ENCODE measurements at places on chromosomes 16 and 17.

- DNase-seq, result no peak
Measured at GRCh38 chr16:57522960-57523359, 13.4 kb downstream of the CCDC102A start.

DNA sequence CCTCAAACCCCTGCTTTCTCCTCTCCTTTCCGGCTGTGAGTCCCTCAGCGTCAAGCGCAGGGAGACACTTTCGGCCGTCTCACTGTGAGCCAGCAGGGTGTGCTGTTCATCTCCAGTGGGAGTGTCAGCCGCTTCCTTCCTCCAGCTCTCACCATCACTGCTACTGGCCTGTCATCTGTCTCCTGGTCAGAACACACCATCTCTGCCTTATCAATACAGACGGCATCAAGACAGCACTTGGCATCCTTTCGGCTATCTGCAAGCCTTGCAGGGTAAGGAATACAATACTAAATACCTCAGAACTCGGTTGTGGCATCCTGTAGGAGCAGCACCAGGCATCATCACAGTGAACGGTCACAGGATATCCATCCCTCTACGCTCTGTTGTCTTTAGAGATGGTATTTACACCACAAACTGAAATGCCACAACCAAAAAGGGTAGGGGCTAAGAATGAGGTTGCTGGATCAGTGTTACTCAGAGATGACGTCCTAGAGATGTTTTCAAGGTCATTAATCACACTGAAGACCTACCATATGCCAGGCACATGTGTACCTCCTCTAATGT lies 20.7 kb upstream of the CMTM4 start:
- DNase-seq, result peak; percentile 70

DNA sequence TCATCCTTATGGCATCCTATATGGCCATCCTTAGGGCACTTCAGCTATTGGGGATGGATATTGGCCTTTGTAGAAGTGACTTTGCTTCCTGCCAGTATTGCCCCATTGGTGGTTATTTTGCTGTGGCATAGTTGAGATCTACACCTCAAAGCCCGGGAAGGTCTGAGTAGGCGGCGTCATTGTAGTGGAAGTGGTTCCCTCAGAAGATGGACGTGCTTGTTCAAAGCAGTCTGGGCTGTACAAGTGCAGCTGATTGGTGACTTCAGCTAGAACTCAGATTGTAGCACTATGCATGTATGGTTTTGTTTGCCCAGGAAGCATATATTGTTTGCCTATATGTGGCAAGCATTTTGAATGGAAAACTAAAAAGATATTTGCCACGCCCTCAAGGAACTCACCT lies 83.2 kb downstream of the TMC6 start:
- no peak for DNase-seq

DNA sequence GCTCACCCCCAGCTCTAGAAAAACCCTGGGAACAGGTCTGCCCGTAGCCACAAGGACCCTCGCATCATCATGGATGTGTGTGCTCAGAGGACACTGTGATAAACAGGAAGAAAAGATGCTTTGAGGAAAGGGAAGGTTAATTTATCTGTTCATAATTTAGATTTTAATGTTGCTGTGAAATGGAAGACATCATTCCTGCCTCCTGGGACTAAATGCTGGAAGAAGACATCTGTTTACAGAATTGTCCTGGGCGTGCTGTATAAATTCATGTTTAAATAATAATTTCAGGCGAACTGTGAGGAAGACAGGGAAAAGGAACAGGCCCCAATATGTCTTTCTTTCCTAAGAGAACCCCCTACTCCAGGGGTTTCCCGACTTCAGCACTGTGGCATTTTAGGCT lies 112.6 kb downstream of the SHISA6 start:
- DNase-seq, result no peak

DNA sequence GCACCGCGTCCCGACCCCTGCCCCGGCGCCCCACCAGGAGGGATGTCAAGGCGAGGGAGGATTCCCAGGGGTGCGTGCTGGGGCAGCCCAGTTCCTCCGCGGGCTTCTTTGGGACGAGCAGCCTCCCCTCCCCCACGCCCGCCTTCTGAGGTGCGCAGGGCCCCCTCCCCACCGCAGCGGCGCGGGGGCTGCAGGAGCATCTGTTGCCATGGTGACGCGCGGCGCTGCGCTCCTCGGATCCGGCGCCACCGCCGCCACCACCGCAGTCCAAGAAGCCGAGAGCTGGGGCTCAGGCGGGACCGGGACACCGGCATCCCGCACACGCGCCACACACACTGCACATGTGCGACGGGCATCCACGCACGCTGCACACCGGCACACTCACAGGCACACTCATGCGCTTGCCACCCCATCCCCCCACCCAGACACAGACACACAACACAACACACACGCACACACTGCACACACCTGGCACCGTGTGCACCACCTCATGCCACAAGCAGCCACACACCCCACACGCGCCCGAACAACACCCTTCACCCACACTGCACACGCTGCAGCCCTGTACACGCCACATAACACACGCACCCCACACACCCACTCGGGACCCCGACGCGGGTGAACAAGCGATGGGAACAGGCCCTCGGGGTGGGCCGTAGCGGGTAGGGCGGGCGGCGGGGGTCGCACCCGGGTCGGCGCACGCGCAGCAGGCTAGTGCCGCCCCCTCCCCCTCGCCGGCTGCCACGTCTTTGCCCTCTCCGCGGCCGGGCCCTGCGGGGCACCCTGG lies 17.0 kb downstream of the ENPP7 start:
- DNase-seq, result peak; percentile 70

DNA sequence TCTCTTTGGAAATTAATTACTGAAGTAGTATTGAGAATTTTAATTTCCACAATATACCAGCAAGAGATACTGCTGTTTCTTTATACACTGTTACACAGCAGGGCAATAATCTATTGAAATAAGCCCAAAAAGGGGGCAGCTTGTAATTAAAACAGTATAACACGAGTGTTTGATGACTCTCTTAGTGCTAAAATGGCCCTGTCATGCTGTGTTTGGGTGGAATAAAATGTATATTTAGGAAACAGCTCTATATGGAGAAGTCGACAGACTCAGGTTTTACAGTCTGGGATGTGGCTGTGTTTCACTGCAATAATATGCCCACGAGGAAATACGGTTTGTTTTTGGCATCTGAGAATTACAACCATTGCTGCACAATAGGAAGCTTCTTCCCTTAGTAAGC lies 537.7 kb upstream of the HSBP1 start:
- no peak for DNase-seq

- DNase-seq, result no peak
Measured at GRCh38 chr16:10069374-10069773, 112.9 kb downstream of the GRIN2A start.

- DNase-seq, result peak; percentile 74
Measured at GRCh38 chr17:7687072-7687907, at the start of gene TP53. Gene TP53, minus strand, starts transcription at chr17:7687490. Its CDS starts 10,896 bp downstream, at chr17:7676594.

- no peak for DNase-seq
Measured at GRCh38 chr16:72997141-72997542, 50.8 kb downstream of the ZFHX3 start.

DNA sequence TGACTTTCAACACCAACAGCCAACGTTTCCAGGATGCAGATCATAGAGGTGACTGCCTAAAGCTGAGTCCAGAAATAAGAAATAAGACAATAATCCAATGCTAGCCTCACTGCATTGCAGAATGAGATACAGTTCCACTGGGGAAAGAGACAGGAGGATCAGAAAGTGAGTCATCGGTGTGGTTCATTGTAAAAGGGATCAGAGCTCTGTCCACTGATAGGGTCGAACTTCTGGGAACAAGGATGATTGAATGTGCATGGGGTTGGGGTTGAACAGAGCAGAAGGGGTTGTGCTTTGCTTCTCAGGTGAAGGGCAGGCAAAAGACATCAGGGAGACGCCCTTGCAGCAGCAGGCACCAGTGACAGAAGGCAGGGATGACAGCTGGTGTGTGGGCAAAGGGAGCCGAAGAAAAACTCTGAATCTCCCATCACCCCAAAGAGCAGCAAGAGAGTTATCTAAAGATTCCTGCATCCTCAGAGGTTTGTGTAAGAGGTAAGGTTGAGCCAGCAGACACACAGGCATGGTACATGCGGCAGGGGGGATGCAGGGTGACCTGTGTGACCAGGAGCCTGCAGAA lies 16.4 kb downstream of the CLEC10A start:
- DNase-seq, result no peak

DNA sequence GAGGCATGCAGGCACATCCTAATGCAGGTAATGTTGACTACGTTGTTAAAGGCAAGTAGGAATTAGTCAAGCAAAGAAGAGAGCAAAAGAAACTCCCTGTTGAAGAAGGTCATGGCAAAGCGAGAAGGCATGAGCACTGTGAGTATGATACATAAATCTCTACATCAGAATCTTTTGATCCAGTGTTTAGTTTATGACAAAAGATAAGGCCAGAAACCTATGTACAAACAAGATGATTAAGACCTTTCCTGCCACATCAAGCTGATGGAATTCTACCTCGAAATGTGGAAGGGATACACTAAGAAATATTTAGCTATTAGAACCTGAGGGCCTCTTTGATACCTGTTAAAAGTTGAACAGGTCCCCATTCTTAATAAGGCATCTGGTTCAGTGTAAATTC lies 20.2 kb downstream of the SYCE1L start:
- no peak for DNase-seq

DNA sequence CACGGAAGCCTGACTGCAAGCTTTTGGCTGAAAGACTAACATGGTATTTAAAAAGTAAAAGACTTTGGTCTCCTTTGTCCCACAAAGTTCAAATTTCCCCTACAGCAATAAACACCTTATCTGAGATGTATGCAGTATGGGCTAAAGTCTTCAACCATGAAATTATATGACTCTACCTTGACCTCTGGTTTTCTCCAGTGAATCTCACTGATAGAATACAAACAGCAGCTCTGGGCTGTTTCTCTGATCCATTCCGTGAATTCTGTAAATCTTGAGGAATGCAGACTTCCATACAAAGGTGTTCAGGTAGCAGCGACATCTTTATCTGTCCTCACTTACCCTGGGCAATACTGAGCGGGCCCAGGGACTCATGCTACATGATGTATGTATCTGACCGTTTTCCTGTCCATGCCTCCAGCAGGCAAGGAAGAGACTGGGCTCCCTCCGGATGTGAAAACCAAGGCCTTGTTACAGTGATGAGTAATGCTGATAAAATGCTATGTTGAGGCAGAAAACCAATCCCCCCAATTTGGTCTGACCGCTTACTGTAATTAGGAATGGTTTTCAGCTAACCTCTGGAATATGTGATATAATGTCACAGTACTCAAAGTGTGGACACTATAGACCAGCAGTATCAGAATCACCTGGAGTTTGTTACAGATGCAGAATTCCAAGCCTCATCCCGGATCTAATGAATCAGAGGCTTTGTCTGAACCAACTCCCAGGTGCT lies 589.8 kb downstream of the HS3ST4 start:
- DNase-seq, result no peak

GRCh38 chr17:19508577-19508867 lies 25.1 kb upstream of the SLC47A1 start:
- no peak for DNase-seq

DNA sequence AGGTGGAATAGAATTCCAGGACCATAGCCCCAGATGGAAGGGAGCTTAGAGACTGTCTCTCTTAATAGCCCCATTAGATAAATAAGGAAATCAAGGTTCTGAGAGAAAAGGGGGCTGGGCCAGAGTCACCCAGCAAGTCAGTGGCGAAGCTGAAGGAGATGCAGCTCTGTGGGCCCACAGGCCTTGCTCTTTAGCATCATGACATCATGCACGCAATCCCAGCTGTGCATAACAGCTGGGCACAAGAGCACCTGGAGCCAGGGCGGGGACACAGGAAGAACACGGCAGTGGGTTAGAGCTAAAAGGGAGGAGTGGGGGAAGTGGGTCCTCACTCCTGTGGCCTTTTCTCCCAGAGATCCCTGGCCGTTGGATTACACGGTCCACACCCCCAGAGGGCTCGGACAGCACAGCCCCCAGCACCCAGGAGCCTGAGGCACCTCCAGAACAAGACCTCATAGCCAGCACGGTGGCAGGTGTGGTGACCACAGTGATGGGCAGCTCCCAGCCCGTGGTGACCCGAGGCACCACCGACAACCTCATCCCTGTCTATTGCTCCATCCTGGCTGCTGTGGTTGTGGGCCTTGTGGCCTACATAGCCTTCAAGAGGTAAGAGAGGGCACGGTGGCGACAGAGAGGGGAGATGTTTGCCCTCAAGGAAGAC lies 15.1 kb downstream of the NGFR start:
- no peak for DNase-seq

DNA sequence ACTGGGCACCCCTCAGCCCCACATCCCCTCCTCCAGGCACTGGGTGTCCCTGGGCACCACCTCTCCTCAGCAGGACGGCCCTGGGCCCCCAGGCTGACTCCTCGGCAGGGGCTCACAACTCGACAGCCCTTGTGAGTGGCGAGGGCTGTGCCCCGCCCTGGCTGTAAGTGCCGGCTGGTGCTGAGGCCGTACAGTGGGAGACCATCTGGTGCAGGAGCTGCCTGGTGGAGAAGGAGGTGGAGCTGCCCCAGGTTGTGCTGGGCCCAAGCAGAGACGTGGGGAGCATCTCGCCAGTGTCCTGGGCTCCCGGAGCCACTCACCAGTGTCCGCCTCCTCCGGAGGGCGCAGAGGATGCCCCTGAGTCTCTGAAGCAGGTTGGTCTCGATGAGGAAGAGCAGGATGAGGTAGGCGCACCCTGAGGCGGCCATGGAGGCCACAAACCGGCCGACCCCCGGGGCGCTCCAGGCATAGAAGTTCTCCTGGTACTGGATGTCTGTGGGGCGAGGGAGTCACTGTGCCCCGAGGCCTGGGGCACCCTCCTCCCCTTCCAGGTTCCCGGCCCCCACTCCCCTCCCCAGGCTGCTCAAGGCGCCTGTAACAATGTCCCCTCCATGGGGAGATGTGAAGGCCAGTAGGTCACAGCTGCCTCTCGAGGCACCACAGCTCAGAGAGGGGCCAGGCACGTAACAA lies 15.1 kb upstream of the RNPS1 start:
- no peak for DNase-seq

GRCh38 chr17:61219460-61219859 lies 180.2 kb upstream of the TBX2 start:
- no peak for DNase-seq

Data from iPS-NIHi11 (cell line).